ENCODE measurements at places on chromosomes 6 and 20.

GRCh38 chr6:36076178-36077063, 48.8 kb downstream of the MAPK14 start:
- no peak for DNase-seq

DNA sequence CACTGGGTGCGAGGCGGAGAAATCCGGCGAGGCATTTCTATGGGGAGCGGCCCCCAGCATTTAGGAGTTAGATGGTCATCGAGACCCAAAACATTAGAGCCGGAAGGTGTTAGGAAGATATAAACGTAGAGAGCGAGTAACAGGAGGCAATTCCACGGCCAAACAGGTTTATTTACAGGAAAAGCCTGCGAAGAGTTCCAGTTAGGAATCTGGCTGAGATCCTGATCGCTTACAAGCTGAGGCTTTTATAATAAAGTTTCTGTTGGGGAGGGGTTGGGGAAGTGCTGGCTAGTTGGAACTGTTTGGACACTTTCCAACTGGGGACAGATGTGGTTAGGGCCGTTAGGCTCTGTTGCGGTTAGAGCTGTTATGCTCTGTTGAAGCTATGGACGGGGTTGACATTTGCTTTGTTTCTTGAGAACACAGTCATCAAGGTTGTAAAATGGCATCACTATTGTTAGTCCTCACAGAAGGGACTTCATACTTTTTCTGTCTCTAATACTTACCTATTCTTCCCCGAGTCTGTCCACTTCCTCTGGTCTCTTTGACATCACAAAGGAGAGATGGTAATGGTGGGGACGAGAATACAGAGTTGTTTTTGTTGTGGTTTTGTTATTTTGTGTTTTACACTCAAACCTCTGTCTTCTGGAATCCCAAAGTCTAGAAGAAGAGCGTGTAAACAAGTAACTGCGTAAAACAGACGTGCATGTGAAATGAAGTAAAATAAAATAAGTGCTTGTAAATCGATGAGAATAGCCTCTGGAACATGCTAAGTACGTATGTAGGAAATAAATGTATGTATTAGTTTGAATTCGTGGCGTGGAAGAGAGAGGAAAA, 554 bp upstream of the ZSCAN31 start:
- DNase-seq, result peak; percentile 36

DNA sequence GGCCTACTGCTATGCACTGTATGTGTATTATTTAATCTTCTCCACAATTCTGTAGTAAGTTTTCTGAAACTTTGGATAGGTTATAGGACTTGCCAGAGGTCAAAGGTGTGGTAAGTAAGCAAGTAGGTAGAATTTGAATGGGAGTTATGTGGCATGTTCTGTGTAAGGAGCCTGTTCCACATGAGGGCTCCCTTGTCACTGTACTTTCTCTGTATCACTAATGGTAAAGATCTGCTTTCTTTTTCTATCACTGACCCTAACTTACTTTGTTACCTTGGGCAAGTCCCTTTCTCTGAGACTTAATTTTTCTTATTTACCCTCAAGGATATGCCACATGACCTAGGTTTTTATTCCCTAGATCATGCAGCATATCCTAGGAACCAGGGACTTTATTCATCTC, 50.3 kb downstream of the EIF2S2 start:
- DNase-seq, result no peak

DNA sequence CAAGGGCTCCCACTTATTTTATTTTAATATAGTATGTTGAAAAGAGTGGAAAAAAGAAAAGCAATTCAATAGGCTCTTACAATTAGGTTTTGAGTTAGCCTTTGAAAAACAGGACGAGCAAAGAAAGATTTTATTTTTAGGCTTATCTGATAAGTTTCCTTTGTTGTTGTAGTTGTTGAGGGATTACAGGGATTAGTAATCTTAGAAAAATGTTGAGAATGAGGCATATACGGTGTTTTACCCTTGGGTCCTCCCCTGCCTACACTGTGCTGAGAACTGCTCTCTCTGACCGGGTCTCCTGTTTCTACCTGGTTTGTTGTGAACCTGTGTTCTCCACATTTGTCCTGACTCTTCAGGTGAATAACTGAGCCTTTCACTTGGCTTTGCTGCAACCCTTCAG, 16.7 kb downstream of the TRAPPC3L start:
- no peak for DNase-seq

- no peak for DNase-seq
Observed at GRCh38 chr6:128118401-128118800, 217.5 kb upstream of the THEMIS start.

- no peak for DNase-seq
Observed at GRCh38 chr6:157954150-157955117, 27.2 kb upstream of the SYNJ2 start.

DNA sequence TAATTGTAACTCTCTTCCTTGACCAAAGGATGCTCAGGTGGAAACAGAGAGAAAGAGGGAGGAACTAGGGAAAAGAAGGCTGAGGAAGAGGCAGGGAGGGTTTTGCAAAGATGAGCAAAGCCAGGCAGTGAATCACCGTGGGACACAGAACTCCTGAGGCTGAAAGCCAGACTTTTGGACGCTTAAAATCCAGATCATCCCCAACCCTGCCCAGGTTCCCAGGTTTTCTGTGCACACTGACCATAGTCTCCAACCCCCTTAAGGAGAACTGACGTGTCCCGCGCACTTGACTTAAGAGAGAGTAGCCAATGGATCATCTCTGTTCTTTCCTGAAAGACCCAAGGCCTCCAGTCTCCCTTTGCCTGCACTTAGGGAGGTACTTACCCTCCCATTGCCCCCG, 75.3 kb downstream of the LRFN2 start:
- no peak for DNase-seq

- DNase-seq, result no peak
Observed at GRCh38 chr20:36217226-36217625, 19.1 kb upstream of the AAR2 start.

DNA sequence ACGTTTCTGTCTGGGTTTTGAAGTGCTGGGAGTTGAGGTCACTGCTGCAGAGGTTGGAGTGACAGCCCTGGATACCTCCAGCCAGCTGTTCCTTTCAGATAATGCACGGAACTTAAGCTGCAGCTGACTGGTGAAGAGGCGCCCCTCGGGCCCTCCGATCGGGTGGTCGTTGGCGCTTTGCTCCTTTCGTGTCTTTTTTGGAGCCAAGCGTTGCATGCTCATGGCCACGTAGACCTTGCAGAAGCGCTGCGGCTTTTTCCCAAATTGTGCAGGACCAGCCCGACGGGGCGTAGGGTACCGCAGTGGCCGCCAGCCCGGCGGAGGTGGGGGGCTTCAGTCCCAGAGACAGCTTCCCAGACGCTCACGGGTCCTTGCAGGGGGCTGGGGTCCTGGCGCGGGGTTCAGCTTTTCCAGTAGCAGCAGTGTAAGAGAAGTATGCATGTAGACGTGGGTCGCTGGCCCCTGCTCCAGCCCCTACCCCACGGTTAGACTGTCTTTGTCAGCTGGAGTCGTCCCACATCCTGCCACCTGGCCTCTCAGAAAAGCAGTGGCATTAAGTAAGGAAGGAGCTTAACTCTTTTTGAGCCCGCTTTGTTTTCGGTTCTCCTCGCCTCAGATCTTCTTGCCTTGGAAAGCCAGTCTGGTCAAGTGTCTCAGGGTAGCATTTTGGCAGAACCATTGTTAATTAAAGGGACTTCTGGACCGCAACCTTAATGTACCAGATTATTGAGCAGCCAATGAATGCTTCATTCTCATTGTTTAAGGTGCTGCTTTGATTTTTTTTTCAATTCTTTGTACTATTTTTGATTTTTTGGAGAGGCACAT, 838 bp downstream of the TNFAIP3 start:
- peak; percentile 41 for DNase-seq

GRCh38 chr6:108712946-108713345, 135.3 kb upstream of the ARMC2 start:
- no peak for DNase-seq

DNA sequence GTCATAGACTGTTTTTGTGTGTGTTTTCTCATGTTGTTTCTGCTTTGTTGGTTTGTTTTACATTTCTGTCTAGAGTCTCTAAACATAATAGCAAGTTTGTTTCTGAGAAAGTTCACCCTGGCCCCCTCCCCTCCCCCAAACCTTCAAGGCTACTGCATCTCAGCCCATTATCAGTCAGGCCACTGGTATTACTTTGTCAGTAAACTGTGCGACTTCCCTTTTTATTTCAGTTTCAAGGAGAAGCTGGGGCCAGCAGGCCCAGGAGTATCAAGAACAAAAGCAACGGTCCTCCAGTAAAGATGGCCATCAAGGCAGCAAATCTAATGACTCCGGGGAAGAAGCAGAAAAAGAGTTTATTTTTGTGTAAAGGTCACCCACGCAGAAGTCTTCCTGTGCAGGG, 32.8 kb upstream of the SCGN start:
- no peak for DNase-seq

DNA sequence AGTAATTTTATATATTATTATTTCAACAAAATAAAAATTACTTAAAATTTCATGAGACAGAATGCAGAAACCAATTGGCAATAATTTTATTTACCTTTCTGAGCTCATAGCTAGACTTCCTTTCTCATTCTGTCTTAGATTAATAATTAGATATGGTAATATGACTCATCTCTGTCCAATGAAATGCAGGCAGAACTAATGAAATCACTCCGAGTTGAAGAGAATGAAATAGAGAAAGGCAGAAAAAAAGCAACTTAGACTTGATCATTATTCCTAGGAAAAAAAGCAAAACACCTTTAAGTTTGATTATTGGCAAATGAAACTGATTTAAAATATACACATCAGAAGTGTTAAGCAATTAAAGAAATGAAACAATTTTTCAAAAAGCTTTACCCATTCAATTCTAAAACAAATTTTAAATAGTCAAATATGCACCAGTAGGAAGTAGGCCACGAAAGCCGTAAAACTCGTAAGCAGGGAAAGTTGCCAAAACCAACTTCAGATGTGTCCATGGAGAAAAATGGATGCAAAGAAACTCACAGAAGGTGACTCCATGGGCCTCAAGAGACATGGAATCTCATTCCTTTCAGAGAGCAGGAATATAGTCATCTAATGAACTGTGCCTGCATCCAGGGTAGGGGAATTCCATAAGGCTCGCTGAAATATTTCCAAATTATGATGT, 293.8 kb upstream of the RGS17 start:
- DNase-seq, result no peak

GRCh38 chr6:35534407-35535170, 21.9 kb upstream of the TULP1 start:
- no peak for DNase-seq

GRCh38 chr6:150252714-150253444, 110.0 kb downstream of the PPP1R14C start:
- no peak for DNase-seq

- DNase-seq, result peak; percentile 79
Observed at GRCh38 chr6:41073203-41073967, 611 bp downstream of the NFYA start.

- DNase-seq, result no peak
Observed at GRCh38 chr20:33482581-33482980, 7.3 kb upstream of the CBFA2T2 start.

DNA sequence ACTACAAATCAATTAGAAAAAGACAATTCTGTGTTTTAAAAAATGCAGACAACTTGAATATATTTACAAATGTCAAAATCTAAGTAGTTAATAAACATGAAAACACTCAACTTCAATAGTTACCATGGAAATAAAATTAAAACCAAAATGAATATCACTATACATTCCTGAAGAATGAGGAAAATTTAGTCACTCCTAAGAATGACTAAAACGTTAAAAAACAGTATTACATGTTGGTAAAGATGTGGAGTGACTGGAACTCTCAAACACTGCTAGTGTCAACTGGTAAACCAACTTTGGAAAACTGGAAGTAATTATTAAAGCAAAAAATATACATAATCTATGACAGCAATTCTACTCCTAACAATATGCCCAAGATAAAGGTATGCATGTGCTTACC, 36.3 kb downstream of the AHI1 start:
- no peak for DNase-seq

- DNase-seq, result no peak
Observed at GRCh38 chr20:1491281-1491840, at the start of gene SIRPB2. TSS of gene SIRPB2 (minus strand) at chr20:1491420. CDS start at chr20:1491359, 61 bp downstream.

DNA sequence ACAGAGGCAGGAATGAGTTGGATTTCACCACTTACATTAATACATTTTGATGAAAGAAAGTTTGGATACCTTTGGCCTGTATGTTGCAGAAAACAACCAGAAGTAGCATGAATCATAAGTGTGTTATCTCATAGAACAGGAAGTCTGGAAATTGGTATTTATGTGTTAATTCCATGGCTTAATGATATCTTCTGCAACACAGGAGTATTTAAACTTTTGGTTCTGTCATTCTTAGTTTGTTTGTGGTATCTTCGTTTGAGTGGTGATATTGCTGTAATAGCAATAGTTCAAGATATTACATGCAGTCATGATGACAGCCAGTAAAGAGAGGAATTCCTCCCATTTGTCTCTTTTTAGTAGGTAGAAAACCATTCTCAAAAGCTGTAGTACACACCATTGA, 177.3 kb downstream of the CDKAL1 start:
- no peak for DNase-seq

- DNase-seq, result no peak
Observed at GRCh38 chr6:16057446-16057845, 71.4 kb upstream of the MYLIP start.

GRCh38 chr6:4581468-4582385, 194.5 kb upstream of the CDYL start:
- DNase-seq, result no peak

DNA sequence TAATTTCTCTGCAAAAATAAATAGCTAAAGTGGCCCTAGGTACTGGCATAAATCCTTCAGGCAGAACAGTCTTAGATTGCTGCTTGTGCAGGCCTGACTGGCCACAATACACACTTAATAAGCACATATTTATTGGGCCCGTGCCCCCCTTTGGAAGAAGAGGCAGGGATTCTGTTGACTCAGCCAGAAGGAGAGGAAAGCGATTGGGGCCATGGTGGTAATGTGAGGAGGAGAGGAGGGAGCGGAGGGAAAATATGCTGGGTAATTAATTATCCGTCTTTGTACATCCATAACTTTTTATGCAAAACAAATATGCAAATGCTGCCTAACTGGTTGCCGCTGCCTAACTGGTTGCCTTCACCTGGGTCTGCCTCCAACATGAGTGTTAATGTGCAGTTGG, 36.2 kb downstream of the CD40 start:
- DNase-seq, result no peak

- no peak for DNase-seq
Observed at GRCh38 chr6:89966228-89966544, 71.9 kb downstream of the GJA10 start.

- DNase-seq, result no peak
Observed at GRCh38 chr6:168765752-168766151, 324.8 kb downstream of the SMOC2 start.
